ENCODE measurements at places on chromosomes 7 and 10.

GRCh38 chr10:29610876-29611647, 23.7 kb downstream of the SVIL start:
- no peak for DNase-seq

GRCh38 chr7:102914585-102914984, 1.8 kb downstream of the LRRC17 start:
- no peak for DNase-seq

- DNase-seq = no peak
Measured at GRCh38 chr7:30776971-30777370, 5.8 kb downstream of the MINDY4 start.

DNA sequence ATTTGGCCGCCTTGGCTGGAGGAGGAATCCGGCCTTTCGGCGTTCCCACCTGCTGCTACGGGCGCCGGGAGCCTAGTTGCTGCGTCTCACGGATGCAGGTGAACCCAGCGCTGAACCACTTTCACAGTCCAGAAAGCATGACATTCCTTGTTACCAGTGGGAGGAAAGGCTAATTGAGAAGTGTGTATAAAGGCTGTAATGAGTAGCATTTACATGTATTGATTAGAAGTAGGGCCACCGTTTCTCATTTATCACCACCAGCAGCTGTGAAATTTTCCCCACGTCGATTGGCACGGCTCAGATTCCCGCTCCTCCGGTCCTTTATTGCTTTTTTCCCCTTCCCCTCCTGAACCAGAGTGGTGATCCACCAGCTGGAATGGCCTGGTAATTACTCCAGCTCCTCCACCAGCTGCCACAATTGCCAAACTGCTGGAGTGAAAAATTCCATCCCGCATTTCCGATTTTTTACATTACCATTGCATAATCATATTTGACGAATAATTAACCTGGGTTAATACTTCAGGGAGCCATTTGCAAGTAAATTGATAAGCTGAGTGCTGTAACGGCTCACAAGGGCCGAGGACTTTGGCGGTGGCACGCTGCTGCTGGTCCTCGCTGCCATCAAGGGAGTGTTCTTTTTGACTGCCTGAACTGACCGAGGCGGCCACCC, 153.3 kb downstream of the POU6F2 start:
- DNase-seq = no peak

- DNase-seq = no peak
Measured at GRCh38 chr10:132068431-132069121, 2.8 kb downstream of the JAKMIP3 start.

GRCh38 chr10:27446091-27446918, 57.8 kb upstream of the RAB18 start:
- DNase-seq = no peak

- DNase-seq = no peak
Measured at GRCh38 chr10:9800571-9800970, 1217.1 kb upstream of the CELF2 start.

DNA sequence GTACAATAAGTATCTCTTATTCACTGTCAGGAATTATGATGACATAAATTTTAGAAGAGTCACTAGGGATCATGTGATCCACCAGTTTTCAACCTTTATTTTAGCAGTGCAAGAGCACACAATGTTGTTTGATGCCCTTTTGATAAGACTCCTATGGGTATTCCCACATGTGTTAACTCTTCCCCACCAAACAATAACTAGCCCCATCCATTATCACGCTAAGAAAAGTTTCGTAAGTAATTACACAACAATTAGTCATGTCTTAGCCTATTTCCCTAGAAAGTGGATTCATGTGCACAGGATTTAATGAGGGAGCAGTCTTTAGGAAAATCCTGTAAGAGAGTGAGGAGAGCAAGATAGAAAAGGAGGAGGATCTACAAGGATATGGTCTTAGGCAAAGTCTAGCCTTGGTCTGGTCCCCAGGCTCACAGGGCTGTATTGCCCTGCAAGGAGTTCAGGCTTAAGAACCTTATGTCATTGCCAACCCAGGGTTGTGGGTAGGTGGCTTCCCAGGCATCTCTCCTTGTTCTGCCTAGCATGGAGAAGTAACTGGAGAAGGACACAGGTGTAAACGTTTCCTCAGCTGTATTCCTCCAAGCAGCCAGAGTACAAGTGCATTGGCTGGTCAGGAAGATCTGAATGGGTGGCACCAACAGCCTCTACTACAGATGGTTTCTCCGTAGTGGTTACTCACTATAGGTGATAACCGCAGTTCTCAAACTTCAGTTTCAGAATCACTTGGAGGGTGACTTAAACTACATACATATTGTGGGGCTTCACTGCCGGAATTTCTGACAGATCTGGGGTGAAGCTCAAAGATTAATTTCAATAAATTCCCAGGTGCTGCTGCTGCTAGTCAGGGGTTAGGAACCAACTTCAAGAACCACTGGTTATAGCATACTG, 574.5 kb downstream of the SUGCT start:
- DNase-seq = no peak

- no peak for DNase-seq
Measured at GRCh38 chr10:50582766-50583762, 40.7 kb downstream of the SGMS1 start.

DNA sequence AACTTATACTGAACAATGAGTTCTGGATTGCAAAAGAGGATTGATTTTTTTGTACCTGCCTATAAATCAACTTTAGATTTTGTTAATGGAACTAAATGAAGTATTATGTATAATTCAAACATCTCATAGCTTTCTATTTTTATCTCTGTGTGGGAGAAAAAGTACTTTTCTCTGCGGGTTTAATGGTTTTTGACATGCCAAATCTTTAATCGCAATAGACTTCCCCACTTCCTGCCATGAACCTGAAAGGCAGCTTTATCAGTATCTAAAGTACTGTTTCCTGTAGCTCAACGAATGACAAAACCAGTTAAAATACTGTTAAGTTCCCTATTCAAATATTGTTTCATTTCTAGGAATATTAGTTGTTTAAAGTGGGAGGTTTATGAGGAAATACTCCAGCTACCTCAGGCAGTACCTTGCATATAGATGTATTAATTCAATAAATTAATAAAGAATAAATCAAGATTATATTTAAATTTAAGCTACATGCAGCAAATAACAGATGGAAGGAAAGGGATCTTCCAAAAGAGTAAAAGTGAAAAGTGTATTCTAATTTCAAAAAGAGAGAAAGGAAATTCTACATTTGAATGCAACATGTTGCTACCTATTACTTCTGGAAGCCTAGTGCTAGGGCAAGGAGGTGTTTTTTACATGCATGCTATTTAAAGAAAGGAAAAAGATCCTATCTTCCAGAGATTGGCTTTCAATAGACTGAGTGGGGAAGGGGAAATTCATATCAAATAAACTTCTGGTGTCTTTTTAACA, 75.9 kb downstream of the SVOPL start:
- DNase-seq = no peak

- no peak for DNase-seq
Measured at GRCh38 chr7:13327669-13328068, 640.2 kb downstream of the ARL4A start.

DNA sequence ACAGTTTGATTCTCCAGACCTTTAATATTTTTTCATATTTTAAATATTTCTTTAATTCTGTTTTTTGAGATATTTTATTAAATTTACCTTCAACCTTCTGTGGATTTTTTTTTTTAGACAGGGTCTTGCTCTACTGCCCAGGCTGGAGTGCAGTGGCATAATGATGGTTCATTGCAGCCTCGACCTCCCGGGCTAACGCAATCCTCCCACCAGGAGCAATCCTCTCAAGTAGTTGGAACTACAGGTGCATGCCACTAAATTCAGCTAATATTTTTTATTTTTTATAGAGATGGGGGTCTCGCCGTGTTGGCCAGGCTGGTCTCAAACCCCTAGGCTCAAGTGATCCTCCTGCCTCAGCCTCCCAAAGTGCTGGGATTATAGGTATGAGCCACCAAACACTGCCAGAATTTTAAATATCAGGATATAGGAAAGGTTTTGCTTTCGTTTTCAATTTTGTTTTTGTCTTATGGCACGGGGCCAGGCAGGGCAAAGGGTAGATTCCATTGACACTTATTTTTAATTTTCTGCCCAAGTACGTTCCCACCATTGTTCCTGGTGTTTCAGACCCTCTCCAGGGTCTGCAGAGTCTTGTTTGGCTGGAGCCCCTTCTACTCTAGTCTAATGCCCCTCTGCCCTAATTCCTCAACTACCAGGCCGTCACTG, 1.2 kb downstream of the TACC2 start:
- DNase-seq = no peak

GRCh38 chr7:22849172-22849571, 26.5 kb upstream of the TOMM7 start:
- DNase-seq = no peak

DNA sequence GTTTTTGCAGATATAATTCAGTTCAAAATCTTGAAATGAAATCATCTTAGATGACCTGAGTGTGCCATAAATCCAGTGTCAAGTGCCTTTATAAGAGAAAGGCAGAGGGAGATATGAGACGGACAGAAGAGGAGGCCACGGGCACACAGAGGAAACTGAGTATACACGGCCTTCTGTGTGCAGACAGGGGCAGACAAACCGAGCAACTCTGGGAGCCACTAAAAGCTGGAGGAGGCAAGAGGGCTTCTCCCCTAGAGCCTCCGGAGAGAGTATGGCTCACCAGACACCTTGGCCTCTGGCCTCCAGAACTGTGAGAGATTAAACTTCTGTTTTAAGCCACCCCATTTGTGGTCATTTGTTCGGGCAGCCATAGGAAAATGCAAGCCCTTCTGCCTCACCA, 12.6 kb downstream of the TSPAN15 start:
- no peak for DNase-seq

GRCh38 chr10:21100871-21101514, 203.9 kb upstream of the NEBL start:
- DNase-seq = no peak

GRCh38 chr7:40009301-40009700, 59.2 kb downstream of the CDK13 start:
- no peak for DNase-seq

DNA sequence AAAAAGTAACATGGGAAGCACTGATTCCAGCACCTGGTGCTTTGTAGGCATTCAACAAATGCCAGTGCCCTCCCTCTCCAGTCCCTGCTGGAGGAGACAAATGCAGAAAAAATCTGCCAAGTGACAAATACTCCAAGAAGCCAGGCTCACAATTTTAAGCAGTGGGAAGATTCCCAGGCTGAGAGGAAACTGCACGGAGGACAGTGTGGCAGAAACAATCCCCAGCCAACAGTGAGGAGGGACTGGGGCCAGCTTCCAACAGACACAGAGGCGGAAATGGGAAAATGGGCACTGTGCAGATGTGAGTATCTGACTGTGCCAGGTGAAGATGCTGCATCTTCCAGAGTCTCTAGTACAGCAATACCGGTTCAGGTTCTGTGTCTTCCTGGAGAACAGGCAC, 106.3 kb downstream of the SLIT1 start:
- no peak for DNase-seq

- no peak for DNase-seq
Measured at GRCh38 chr10:24430591-24430990, 221.7 kb downstream of the KIAA1217 start.

GRCh38 chr10:70672165-70673042, at the start of gene ADAMTS14:
Gene ADAMTS14 (plus strand): TSS chr10:70672506. CDS start chr10:70672803, 297 bp downstream.
- no peak for DNase-seq

DNA sequence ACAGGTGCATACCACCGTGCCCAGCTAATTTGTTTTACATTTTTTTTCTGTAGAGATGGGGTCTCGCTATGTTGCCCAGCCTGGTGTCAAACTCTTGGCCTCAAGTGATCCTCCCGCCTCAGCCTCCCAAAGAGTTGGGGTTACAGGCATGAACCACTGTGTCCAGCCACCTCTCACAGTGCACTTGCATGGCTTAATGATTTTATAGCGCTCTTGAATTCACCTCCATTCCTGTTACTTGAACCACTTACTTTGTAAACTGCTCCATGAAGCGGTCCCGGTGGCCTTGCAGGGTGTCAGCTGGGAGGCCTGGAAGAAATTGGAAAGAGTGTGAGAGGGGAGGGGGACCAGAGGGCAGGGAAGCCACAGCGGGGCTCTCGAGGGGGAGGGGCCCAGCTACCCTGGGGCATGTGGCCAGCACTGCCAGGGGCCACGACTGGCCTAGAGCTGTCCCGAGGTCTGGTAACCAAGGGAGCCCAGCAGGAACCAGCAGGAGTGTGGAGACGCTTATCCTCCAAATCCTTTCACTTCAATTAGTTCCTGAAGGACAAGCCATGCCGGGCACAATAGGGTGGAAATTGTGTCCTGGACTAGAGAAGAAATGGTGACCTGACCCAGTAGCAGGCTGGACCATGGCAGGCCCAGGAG, 76.0 kb downstream of the SPDYE5 start:
- DNase-seq = no peak

DNA sequence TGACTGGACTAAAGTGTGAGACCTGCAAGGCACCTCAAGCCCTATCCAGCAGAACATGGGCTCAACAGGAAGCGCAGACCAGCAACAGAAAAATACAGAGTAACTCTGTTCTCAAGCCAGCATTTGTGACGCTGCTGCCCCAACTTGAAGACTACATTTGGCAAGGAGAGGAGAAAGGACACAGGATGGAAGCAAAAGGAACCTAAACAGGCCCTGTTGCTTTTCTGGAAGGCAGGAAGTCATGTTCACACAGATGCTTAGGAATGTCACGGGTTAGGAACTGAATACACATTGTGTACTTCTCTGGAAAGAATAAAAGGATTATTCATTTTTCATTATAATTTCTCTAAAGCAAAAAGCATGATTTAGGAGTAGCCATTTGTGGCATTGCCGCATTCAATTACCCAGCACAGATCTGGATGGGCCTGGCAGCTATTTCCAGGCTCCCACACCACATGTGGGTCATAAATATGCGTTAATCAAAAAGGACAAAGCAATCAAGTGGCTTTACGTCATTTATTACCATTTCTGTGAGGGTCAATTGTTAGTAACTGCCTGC, 19.8 kb upstream of the TOMM7 start:
- no peak for DNase-seq

DNA sequence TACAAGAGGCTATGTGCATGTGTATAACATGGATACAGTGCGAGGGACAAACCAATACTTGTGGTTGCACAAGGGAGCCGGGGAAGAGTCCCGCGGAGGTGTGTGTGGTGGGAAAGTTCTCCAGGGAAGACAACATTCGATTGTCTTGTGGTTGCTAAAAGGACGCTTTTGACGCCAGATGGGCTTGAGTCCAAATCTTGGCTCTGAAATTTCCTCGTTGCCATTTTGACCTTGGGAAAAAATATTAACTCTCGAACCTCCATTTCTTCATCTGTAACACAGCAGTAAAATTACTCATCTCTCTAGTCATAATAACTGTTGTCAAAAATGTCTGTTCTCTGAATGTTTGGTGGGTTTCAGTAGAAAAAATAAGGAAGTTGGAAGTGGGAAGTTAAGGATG, 16.5 kb downstream of the PLXDC2 start:
- DNase-seq = no peak

GRCh38 chr7:69199041-69199440, 399.2 kb upstream of the AUTS2 start:
- no peak for DNase-seq

DNA sequence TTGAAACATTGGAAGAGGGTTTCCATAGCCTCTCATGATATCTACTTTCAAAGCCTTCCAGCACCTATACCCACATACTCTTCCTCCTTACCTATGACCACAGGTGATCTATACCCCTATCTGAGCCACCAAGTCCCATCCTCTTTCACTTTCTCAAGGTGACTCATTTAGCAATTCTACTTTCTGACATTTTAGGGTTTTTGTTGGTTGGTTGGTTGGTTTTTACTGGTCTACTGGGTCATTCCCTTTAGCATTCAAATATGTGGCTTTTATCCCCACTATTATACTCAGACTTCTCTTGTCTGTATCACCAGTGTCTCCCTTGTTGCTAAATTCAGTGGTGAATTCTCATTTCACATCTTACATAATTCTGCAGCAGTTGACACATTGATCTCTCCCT, 130.4 kb upstream of the STEAP4 start:
- no peak for DNase-seq

GRCh38 chr10:84202349-84202748, 8.0 kb downstream of the CDHR1 start:
- DNase-seq = no peak

GRCh38 chr7:75640201-75640600, 98.5 kb downstream of the HIP1 start:
- no peak for DNase-seq
